NCI-H774 (cell line): ENCODE measurements at places on chromosomes 7 and 10.
A peak's percentile ranks its signal among the peaks of the same experiment; 100 is the strongest.

DNA sequence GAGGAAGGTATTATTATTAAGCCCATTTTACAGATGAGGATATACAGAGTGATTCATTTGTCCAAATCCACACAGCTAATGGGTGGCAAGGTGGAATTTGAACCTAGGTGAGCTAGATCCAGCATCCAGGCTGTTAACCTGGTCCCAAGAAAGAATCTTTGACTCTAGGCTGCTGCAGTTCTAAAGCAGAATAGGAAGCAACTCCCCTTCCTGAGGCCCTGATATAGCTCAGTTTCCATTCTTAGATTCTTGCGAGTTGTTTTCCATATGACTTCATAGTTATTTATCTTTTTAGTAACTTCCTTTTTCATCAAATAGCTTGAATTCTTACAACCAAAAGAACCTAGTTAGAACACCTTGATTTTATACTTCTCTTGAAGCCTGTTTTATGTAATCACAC lies 24.1 kb upstream of the ZC3HAV1L start:
- no peak for DNase-seq

- peak; percentile 74 for DNase-seq
These were observed 43.4 kb downstream of the SHTN1 start for GRCh38 chr10:116961406-116962251.

DNA sequence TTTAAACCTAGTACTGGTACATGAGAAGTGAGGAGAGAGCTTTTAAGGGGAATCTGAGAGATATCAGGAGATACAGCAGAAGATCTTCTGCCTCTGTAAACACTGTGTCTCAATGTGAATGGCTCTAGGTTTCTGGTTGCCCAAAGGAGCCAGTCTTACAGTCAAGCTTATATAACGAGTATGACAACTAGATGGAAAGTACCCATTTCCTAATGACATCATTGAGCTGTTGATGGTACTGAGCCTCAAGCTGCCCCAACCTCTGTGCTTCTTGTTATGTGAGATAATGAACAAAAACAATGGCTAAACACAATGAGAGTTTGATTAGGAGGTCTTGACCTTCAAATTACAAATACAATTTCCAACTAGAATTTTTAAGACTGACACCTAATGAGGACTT lies 451.5 kb downstream of the SORCS1 start:
- no peak for DNase-seq

- DNase-seq, result no peak
These were observed 2.9 kb upstream of the HKDC1 start for GRCh38 chr10:69217119-69217754.

- no peak for DNase-seq
These were observed 211.4 kb downstream of the HERPUD2 start for GRCh38 chr7:35483568-35483967.
